ENCODE measurements at places on chromosomes 4 and X.

GRCh38 chr4:48490680-48491513, 845 bp downstream of the ZAR1 start:
- no peak for DNase-seq

DNA sequence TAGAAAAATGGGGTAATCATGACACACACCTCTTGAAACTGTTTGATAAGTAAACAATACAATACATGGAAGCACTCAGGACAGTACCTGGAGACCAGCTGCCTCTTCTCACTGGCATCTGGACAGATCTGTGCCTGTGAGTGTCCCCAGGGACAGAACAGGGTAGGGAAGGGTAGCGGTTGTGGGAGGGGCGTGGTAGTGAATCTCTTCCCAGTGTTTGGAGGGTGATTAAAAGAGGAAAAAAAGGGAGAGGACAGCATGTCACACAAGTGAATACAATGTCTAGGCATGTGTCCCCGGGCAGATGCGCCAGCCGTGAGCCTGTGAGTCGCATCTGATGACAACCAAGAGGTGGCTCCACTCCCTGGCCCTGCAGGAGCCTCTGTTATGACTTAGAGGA, 138.8 kb upstream of the MSX1 start:
- DNase-seq = no peak

- no peak for DNase-seq
These were observed 60.4 kb upstream of the BCOR start for GRCh38 chrX:40158036-40158706.

- peak; percentile 18 for DNase-seq
These were observed 378.1 kb downstream of the PDGFC start for GRCh38 chr4:156593464-156593863.

- no peak for DNase-seq
These were observed 56.8 kb downstream of the CD99L2 start for GRCh38 chrX:150841456-150842197.

GRCh38 chr4:149910177-149910576, 94.5 kb upstream of the IQCM start:
- no peak for DNase-seq

GRCh38 chr4:174853629-174854028, 24.6 kb upstream of the GLRA3 start:
- no peak for DNase-seq

DNA sequence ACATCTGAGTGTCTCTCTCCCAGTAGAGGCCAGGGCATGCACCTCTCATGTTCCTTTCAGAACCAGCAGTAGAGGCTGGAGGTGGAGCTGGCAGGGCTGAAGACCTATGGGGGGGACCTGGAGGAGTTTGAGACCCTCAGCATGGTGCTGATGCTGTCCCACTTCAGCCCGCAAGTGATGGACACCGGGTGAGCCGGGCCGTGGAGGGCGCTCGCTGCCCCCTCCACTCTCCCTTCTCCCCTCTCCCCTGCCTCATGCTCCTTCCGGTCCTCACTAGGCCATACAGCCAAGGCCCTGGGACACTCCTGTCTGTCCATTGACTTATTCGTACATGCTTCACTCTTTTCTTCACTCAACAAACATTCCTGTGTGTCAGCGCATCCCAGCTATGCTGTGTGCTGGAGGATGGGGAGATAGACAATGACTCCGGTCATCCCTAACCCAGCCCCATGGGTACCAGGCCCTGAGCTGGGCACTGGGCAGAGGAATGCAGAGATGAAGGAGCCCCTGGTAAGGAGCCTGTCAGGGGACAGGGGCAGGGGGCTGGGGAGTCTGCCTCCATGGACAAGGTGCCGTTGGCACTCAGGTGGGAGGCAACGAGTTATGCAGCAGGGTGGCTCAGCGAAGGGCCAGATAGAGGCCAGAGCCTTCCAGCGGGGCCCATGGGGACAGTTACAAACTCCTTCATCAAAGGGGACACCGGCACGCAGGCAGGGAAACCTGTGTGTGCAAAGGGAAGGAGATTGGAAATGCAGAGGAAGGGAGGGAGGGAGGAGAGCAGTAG, 28.4 kb upstream of the WFS1 start:
- no peak for DNase-seq

- DNase-seq = no peak
These were observed 74.4 kb downstream of the CASP3 start for GRCh38 chr4:184574861-184575260.

DNA sequence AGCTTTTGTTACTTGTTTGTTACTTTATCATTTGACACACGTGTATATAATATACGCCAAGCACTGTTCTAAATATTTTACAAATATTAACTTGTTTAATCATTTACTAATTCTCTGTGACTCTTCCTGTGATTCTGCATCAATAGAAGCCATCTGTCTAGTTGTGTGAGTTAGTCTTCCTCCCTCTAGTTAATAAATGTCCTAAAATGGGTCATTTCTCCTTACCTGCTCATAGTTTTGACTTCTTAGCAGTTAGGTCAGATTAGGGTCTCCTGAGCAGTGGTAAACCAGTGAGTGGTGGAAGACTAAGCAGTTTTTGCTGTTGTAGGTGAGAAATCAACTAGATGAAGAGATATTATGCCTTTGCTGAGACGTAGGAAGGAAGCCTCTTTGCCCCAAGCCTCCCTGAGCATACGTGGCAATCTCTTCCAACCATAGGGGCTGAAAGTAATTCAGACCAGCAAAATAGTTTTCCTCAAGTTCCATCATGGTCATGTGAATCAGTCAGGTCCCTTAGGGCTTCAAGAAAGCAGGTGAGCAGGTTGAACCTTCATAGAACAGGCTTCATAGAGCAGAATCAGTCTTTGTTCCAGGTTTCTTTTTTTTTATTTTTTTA, 38.7 kb upstream of the THOC2 start:
- DNase-seq = no peak

DNA sequence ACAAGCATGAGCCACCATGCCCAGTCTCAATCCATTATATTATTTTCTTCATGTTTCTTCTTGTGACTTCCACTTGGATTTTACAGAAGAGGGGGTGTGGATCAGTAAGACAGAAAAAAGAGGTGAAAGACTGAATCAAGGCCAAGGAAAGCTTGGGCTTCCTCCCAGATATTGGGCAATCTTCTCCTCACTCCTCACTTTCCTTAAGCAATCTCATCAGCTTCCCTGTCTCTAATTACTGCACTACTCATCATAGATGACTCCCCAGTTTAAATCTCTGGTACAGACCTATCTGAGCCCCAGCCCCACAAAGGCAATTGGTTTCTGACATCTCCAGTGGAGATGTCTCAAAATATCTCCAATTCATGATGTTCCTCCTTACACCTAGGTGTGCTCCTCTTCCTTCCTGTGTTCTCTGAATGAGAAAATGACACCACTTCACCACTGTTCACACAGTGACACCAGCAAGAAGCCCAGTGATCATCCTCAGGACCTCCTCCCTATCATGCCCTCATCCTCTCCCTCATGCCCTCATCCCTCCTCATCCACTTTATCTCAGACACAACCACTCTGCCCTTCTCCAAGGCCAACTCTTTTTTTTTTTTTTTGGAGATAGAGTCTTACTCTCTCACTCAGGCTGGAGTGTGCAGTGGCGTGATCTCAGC, 44.8 kb upstream of the HERC6 start:
- DNase-seq = no peak

DNA sequence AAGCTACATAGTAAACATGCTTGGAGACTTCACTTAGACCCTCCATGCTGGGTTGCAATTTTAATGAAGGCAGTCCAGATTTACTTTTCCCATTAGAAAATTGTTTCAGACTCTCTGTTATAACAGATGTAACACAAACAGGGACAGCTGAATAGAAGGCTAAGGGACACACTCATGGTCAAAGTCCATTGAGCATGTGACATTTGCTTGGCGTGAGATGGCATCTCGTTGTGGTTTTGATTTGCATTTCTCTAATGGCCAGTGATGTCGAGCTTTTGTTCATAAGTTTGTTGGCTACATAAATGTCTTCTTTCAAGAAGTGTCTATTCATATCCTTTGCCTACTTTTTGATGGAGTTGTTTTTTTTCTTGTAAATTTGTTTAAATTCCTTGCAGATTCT, 358.2 kb upstream of the CLNK start:
- DNase-seq = no peak

GRCh38 chr4:115113506-115114106, at the start of gene NDST4:
NDST4 (minus strand) TSS chr4:115113620; CDS start chr4:115077036, 36,584 bp downstream.
- DNase-seq = peak; percentile 86

DNA sequence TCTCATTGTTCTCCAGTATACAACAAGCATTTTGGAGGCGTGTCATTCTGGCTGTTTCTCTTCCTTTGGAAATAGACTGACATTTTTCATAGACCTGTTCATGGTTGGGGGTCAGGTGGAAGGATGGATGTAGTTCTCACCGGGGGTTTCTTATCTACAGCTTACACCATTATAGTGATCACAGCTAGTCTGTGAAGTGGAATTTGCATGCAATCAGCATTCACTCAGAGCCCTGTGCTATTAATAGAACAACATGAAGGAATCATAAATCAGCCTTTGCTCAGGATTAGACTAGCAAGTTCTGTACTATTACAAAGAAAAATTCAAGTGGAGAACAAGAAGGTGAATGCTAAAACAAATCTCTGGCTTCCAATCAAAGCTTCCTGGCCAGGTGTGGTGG, 132.6 kb upstream of the PUDP start:
- DNase-seq = no peak

- DNase-seq = no peak
These were observed 277.2 kb downstream of the HS3ST1 start for GRCh38 chr4:11151500-11151899.

GRCh38 chr4:111512081-111512783, 633.0 kb upstream of the FAM241A start:
- DNase-seq = no peak

- DNase-seq = no peak
These were observed 153.7 kb downstream of the VEGFC start for GRCh38 chr4:176638992-176639391.

GRCh38 chr4:107902715-107903114, 28.6 kb upstream of the CYP2U1 start:
- no peak for DNase-seq

DNA sequence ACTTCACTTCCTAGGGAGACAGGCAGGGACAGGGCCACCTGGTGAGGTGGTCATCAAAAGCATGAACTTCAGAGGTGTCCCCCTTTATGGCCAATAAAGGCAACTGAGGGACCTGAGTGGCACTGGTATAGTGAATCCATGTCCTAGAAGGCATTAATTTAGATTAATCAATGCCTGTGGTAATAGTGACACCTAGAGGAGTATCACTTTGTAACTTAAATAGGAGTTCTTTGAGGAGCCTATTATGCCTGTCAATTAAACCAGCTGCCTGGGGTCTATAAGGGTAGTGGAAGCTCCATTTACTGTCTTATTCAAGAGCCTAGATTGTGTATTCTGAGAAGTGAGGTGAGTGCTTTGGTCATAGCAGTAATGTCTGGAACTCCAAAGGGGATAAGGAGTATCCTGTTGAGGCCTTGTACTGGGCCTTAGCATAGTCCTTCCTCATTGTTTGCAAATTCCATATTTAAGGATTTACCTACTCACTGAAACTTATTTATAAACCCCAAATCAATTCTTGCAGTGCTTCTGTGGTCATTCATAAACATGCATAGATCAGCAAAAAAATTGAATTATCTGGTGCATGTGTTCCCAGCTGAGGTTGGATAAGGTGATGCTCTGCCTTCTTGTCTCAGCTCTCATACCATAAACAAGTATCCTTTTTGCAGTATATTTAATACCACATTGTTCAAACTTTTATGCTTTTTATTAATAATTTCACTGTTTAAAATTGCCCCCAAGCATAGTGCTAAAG, 213.8 kb upstream of the RADX start:
- no peak for DNase-seq

DNA sequence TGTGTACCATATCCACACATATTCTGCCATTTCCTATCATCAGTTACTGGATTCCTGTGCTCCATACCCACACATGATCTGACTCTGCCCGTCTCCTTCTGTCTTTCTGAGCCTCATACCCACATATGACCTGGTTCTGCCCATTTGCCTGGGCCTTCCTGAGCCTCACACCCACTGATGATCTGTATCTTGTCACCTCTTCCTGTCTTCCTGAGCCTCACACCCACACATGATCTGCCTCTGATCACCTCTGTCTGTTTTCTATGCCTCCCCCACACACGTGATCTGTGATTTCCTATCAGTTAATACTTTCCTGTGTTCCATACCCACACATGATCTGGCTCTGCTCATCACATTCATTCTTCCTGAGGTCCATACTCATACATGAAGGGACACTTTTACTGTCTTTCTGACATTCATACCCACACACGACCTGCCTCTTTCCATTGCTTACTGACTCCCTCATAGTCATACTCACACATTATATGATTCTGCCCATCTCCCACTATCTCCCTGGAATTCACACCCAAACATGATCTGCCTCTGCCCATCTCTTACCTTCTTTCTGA, 32.5 kb downstream of the SCML1 start:
- no peak for DNase-seq

GRCh38 chr4:98485816-98486345, 172.5 kb downstream of the TSPAN5 start:
- DNase-seq = no peak

DNA sequence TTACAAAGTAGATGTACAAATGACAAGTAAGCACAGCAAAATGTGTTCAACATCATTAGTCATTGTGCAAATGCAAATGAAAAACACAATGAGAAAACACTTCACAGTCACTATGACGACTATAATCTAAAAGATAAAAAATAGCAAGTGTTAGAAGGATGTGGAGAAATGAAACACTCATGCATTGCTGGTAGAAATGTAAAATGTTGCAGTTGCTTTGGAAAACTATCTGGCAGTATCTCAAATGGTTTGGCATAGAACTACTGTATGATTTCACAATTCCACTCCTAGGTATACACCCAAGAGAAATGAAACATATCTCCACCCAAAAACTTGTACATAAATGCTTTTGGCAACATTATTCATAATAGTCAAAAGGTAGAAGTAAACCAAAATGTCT, 459.7 kb upstream of the TRAM1L1 start:
- DNase-seq = no peak

DNA sequence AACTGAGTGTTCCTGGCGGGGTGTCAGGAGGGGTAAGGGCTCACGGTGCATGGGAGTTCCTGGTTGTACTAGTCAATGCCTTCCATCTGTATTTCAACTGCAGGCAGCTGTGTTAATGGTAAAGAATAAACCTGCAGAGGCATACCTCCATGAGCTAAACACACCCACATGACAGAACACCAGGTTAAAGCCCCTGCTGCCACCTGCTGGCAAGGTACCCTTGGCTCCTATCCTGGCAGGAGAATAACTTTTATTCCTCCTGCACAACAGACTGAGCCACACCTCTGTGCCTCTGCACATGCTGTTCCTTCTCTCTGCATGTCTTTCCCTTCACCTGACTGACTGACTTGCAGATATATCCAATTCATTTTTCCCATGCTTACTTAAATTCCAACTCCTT, 11.1 kb downstream of the ITIH6 start:
- no peak for DNase-seq

- no peak for DNase-seq
These were observed 37.9 kb downstream of the ACOX3 start for GRCh38 chr4:8402640-8403039.

DNA sequence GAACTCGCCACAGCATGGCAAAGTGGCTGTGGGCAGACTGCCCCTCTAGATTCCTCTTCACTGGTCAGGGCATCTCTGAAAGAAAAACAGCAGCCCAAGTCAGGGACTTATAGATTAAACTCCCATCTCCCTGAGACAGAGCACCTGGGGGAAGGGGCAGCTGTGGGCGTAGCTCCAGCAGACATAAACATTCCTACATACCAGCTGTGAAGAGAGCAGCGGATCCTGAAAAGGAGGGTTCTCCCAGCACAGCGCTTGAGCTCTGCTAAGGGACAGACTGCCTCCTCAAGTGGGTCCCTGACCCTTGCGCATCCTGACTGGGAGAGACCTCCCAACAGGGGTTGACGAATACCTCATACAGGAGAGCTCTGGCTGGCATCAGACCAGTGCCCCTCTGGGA, 18.8 kb upstream of the ZMAT1 start:
- DNase-seq = no peak

Measured in NCI-H1694 treated with DMSO at 0.1 percent for 48 hours (cell line).